ENCODE measurements at places on chromosomes 3 and 15. TPM values are rescaled to one million over a fixed set of nuclear protein-coding genes. Genes with fewer than 3 reads are reported as not detected.

The IGSF10 gene
- total RNA-seq = 0.35 TPM

The ATP8B4 gene
- total RNA-seq = 0.79 TPM

The CYP1A2 gene
- not detected for total RNA-seq

The OXTR gene
- total RNA-seq = 10.5 TPM

The CCR2 gene
- not detected for total RNA-seq

The SEC22C gene
- total RNA-seq = 35.2 TPM

The ZNF619 gene
- 1.6 TPM for total RNA-seq

The KCNH8 gene
- total RNA-seq = not detected

The CKMT1B gene
- total RNA-seq = 5.1 TPM

The NR2E3 gene
- total RNA-seq = 0.19 TPM

The SERINC4 gene
- total RNA-seq = not detected

The GALNT15 gene
- total RNA-seq = not detected

The PLA2G4E gene
- total RNA-seq = not detected

The DISP2 gene
- 1.0 TPM for total RNA-seq

The ARHGEF26 gene
- 9.1 TPM for total RNA-seq

The UCN2 gene
- 8.9 TPM for total RNA-seq
